ENCODE measurements at places on chromosomes 3 and 15.

DNA sequence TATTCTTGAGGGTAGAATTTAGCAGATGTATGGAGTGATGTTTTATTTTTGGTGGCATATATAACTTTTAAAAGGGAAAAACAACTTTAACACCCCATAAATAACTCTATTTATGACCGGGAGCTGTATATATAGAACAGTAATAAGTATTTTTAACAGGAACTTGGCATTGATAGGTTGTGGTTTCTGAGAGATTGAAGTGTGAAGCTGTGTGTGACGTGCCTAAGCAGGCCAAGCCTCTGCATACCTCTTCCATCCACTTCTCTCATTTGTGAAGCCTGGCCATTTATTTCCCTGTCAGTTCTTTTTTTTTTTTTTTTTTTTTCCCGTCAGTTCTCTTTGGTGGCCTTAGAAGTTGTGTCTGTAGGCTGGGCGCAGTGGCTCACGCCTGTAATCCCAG, 23.0 kb downstream of the RBM5 start:
- DNase-seq = no peak

DNA sequence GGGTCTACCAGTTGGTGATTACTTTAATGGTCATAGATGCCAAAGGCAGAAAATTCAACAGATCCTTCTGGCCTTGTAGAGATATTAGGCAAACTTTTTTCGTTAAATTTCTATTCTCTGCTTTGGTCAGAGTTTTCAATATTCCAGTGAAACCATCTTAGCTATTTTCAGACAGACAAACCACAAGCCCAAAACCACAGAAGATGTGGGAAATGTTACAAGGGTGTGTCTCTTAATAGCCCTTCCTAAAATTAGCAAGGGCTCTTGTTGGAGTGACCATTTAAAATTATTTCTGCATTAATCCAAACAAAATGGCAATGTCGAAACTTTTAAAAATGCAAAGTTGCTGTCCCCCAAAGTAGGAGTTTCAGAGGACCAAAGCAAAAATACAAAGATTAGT, 102.8 kb downstream of the ARRDC4 start:
- no peak for DNase-seq

DNA sequence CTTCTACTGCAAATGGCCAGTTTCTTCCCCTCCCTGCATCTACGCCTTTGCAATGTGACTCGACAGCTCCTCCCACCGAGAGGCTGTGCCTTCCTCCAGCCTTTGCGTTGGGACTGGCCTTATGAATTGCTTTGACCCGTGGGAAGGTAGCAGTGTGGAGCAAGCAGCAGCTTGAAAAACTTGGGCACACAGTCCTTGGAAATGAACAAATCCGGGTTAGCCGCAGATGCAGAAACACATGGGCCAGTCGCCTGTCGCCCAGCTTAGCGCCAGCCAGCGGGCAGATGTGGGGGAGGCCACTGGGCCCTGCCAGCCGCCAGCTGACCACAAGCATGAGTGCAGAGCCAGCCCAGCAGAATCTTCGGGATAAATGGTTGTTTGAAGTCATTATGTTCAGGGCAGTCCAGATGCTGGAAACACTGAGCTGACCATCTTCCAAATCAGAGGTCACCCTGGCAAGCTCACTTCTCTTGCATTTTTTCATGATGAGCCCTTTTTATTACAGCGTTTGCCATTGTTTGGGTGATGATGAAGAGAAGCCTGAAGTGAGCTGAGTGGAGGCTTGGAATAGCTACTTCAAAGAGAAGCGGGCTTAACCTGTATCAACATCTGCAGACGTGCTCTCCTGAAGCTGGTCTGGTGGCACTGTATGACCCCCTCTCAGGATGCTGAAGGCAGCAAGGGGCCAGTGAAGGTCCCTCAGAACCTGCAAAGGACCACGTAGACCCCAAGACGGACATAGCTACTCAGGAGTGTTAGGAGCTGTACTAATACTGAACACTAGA, 9.8 kb downstream of the SELENOS start:
- DNase-seq = no peak

DNA sequence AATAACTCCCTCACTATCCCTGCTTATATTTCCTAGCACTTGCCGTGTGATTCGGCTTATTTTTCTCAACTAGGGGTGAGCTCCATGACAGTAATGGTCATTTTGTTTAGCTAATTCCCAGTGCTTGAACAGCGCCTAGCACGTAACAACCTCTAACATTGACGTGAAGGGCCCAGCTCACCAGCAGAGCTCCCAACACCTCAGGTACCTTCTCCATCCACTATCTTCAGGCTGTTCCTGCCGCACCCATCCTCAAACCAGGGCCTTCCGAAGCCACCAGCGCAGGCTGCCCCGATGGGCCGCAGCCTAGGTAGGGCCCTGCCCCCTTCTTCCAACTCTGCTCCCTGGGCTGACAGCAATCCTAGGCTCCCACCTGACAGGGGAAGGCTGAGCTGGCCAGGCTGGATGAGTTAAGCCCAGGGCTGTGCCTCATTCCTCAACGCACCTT, 751 bp upstream of the RPS17 start:
- DNase-seq = peak; percentile 46

- peak; percentile 33 for DNase-seq
These were observed 205.4 kb upstream of the UBE2E1 start for GRCh38 chr3:23600167-23600871.

DNA sequence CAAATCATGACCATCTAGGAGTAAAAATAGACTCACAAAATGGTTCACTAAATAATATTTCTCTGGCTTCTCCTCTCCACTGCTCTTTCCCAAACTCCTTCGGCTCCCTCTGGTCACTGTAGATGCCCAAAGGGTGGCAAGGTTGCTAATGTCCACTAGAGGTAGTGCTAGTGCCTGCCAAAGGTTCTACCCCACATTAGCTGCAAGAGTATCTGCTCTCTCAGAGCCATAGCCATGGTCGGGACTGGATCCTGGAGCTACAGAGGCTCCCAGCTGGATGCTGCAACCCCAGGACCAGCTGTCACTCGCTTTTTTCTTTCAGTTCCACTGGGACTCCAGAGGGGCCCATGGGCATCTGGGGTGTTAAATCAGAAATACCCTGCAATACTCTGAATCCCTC, 8.5 kb downstream of the HTR3D start:
- DNase-seq = no peak

GRCh38 chr3:16928386-16929132, 43.8 kb downstream of the PLCL2 start:
- DNase-seq = no peak

DNA sequence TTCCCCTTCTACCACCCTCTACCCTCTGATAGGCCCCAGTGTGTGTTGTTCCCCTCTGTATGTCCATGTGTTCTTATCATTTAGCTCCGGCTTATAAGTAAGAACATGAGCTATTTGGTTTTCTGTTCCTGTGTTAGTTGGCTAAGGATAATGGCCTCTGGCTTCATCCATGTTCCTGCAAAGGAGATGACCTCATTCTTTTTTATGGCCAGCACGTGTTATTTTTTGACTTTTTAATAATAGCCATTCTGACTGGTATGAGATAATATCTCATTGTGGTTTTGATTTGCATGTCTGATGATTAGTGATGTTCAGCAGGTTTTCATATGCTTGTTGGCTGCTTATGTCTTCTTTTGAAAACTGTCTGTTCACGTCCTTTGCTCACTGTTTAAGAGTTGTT, 63.1 kb upstream of the NPHP3 start:
- no peak for DNase-seq

GRCh38 chr3:85476891-85477495, 518.2 kb downstream of the CADM2 start:
- DNase-seq = no peak

DNA sequence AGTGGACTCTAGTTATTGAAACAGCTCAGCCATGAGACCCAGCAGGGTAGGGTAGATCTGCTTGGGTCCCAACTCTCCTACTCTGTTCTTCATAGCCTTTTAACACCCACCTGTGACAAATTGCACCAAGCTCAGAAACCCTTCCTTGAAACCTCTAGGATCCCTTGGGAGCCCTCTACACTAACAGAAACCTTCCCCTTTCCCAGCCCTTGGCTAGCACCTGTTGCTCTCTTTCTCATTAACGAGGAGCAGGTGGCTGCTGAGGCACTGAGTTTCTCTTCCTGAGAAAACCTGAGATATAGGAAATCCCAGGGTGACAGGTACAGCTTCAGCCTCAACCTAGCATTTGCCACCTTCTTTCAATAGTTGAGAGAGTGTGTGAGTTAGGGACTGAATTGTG, 88.3 kb upstream of the CLSTN2 start:
- DNase-seq = no peak

GRCh38 chr3:141335531-141336061, 32.7 kb upstream of the ZBTB38 start:
- DNase-seq = no peak

- DNase-seq = no peak
These were observed 42.3 kb downstream of the NEK10 start for GRCh38 chr3:27326629-27327545.

DNA sequence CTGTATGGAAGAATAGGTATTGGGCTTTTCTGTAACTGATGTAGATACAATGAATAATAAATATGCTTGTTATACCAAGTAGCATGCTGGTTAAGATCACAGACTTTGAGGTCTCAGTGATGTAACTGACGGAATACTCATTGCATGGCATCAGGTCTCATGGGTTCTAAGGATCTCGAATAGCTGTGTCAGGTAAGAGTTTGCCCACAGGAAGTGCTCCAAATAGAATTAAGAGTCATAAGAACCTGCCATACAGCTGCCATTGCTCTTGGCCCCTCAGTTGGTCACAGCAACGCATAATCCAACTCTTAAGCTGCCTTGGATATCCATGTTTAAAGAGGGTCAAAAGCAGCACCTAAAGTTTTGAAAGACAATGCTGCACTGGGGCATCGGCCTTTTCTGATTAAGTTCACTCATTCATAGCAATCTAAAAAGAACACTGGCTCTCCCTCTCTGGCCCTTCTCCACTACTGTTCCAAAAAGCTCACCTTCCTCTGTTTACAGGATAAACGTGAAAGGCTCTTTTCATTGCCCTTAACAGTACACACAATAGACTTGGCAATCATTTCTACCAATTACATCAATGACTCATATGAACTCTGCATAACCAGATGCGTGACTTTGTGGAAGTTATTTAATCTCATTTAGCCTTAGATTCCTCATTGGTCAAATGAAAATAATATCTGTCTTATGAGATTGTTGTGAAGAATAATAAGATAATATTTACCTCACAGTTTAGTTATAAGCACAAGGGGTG, 74.6 kb downstream of the ZBTB20 start:
- DNase-seq = peak; percentile 49

Data from RWPE1 (cell line).